ENCODE measurements at places on chromosomes 2 and 18.

DNA sequence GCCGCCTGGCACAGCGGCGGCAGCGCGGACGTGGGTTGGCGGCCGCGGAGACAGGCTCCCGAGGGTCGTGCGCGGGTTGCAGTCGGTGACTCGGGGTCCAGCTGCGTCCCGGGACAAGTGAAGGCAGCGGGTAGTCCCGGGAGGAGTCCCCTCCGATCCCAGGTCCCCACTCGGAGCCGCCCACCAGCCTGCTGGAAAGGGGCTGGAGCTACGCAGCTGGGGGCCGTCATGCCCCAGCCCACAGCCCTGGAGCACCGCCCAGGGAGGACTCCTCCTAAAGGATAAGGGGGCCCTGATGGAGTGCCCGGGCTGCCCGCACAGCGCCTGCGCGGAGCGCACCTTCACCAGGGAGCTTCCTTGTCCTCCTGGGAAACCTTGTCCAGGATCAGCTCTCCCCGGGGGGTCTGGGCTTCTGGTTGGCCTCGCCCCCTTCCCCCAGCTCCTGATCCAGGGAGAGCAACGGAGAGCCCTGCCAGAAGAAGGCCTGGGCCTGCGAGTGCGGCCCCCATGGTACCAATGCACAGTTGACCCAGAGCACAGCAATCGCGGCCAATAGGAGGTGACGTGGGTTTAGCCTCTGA, 25.9 kb upstream of the ALPP start:
- no peak for DNase-seq

DNA sequence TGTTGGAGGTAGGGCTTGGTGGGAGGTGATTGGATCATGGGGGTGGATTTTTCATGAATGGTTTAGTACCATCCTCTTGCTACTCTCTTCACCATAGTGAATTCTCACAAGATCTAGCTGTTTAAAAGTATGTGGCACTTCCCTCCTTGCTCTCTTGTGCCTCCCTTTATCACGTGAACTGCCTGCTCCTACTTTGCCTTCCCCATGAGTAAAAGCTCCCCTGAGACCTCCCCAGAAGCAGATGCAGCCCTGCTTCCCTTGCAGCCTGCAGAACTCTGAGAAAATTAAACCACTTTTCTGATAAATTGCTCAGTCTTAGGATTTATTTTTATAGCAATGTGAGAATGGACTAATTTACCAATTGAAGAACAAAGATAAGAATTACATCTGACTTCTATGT, 223.1 kb downstream of the RNF144A start:
- no peak for DNase-seq

DNA sequence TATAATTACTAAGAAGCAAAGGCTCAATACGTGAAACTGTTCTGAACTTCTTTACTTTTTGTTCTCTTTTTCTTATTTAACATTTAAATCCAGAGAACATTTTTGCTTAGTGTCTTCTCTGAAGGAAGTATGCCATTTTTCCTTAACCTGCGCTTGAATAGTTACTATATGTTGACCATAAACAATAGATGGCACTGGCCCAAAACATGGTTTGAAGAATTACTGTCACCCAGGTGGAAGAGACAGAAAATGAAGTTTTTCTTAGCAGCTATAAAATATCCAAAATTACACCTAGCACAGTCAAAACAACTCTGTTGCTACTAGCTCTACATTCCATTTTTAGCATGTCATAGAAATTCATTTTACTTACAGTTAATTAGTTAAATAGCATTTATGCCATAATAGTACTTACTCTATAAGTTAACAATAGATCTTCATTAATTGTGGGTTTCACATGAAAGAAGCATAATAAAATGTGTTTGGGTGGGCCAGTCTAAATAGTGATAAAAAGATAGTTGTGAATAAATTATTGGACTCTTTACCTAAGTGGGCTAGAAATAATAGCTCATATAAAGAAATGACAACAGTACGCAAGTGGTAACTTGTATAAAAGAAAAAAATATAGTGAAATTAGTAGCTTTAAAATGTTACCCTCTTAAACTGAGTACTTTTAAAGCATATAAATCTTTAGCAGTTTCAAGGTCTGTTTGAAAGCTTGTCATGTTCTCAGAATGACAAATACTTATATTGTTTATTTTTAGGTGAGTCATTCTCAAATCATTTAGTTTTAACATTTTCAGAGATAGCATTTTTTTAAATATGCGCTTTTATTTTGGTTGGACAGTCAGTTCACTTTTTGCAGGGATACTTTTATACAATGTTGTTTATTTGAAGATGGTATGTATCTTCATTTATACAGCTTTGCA, 3.7 kb downstream of the ETAA1 start:
- DNase-seq: no peak

DNA sequence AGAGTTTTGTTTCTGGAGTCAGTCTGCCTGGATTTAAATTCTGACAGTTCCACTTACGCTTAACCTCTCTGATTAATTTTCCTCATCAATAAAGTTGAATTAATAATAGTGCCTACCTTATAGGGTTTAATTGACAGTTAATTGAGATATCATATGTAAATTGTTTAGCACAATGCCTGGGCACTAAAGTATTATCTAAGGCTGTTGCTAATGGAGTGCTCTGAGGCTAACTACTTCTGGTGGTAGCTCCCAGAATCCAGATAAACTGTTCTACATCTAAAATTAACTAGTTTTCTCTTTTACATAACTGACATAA, 185.6 kb upstream of the STON1 start:
- DNase-seq: no peak

DNA sequence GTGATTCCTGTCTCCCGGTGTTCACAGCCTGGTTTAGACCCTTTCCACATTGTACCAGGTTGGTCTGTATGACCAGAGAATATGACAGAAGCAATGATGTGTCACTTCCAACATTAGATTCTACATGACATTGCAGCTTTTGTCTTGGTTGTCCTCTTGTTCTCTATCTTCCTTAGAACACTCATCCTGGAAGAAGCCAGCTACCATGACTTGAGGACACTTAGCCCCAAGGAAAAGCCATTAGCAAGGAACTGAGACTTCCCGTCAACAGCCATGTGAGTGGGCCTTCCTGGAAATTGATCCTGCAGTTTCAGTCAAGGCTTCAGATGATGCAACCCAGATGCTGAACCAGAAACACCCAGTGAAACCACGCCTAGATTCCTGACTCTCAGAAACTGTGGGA, 143.3 kb downstream of the MREG start:
- no peak for DNase-seq

GRCh38 chr2:128746356-128746755, 427.7 kb upstream of the HS6ST1 start:
- no peak for DNase-seq

GRCh38 chr2:74602586-74603281, 45.4 kb downstream of the M1AP start:
- DNase-seq: no peak

DNA sequence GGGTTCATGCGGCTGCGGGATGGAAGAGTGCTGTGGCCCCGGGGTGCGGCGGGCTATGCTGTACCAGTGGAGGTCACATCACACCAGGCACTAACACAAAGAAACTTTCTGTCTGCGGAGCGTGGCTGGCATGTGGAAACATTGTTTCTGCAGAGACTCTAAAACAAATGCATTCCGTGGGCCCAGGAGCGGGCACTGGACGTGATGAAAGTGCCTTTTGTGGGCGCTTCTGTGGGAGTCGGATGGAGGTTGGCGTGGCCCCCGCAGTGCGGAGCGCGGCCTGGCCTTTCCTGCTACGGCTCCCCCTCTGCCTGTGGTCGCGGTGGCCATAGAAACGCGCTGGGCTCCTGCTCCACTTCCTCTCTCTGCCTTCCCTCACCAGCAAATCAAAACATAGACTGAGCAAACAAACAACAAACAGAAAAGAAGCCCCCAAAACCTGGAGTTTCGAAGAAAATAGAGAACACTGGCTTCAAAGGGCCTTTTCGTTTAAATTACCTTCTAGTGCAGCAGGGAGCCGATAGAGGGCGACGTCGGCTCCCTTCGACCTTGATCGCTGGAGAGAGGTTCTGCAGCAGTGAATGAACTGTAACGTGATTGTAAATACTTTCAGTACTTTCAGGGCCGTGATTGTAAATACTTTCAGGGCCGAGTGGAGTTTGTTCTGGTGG, 51.4 kb downstream of the KIF5C start:
- peak; percentile 26 for DNase-seq

GRCh38 chr2:149213764-149214493, 116.5 kb upstream of the LYPD6 start:
- DNase-seq: no peak

GRCh38 chr2:241569831-241570281, 11.3 kb downstream of the BOK start:
- no peak for DNase-seq

GRCh38 chr2:68156419-68156818, 1.3 kb upstream of the PNO1 start:
- DNase-seq: no peak

GRCh38 chr18:6486764-6487426, 72.2 kb upstream of the L3MBTL4 start:
- no peak for DNase-seq

DNA sequence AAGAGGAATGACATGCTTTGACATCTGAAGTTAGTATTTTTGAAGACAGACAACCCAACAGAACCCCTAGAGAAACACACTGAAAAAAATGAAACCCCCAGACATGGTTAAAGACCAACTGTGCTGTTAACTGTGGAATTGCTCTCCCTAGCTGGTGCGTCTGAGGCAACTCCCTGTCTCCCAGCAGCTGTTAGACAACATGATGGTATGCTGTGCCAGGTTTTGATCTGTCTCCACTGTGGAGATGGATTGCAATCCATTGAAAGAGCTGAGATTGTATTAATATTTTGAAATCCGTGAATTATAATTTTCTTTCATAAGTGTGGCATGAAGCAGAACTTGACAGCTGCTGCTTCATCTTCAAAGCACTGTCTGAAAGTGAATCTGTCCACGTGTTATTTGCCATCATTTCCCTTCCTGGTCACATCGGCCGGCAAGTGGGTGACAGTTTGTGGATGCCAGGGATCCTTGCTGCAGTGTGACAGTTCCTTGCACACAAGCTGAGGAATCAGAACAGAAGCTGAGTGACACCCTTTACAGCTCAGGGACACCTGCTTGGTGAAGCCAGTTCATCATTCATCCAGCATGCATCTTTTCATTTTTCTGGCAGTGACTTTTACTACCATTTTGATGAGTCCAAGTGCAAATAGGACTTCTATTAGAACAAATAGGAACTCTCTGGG, 58.2 kb upstream of the ACSL3 start:
- DNase-seq: no peak

GRCh38 chr2:96236882-96237281, 28.3 kb upstream of the STARD7 start:
- DNase-seq: no peak

GRCh38 chr2:85318222-85319074, 9.3 kb downstream of the TGOLN2 start:
- no peak for DNase-seq

DNA sequence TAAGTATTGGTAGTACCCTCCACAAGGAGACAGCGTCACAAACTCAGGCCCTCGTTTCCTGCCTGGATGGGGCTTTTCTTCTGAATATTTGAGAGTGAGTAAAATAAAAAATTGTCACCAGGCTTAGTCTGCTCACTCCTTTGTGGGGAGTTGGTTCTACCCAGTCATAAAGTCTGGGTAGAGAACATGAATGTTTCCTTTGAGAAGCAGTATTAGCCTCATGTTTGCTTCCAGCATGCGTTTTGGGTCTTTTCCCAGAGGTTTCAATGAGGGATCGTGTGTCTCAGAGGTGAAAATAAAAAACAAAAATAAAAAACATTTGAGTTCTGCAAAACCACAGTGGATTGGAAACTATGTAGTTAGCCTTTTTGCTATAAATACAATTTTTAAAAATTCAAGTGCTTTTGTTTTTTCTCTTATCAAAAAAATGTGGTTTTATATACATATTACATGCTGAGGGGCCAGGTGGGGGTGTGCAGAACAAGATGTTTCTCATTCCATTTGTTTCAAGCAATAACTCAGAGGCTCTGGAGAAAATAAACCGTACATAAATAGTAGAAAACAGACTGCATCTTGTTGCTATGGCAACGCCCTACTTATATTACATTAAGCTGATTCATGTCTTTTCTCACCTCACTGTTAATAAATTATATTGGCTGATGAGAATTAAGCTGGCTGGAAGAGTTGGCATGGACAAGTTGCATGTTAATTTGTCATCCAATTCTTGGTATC, 225.4 kb upstream of the FBXO11 start:
- DNase-seq: no peak

GRCh38 chr2:133760376-133760775, 192.1 kb upstream of the NCKAP5 start:
- no peak for DNase-seq

- no peak for DNase-seq
Observed at GRCh38 chr18:49161627-49162026, 210.9 kb upstream of the SMAD7 start.

DNA sequence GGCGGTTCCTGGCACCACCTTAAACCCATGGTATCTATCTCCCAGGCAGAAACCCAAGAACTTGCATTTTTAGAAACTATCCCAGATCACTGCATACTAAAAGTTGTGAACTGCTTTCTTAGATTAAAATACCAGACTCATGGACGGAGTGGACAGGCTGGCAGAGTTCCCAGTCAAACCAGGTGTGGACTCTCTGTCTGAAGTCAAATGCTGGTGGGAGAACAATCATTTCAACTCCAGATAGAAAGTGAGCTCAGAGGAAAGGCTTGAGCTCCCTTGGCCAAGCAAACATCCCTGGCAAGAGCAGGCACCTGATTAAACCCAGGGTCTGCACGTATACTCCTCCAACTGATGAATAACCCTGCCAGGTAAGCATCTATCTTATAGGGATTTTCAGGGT, 19.5 kb downstream of the NXPH2 start:
- no peak for DNase-seq

DNA sequence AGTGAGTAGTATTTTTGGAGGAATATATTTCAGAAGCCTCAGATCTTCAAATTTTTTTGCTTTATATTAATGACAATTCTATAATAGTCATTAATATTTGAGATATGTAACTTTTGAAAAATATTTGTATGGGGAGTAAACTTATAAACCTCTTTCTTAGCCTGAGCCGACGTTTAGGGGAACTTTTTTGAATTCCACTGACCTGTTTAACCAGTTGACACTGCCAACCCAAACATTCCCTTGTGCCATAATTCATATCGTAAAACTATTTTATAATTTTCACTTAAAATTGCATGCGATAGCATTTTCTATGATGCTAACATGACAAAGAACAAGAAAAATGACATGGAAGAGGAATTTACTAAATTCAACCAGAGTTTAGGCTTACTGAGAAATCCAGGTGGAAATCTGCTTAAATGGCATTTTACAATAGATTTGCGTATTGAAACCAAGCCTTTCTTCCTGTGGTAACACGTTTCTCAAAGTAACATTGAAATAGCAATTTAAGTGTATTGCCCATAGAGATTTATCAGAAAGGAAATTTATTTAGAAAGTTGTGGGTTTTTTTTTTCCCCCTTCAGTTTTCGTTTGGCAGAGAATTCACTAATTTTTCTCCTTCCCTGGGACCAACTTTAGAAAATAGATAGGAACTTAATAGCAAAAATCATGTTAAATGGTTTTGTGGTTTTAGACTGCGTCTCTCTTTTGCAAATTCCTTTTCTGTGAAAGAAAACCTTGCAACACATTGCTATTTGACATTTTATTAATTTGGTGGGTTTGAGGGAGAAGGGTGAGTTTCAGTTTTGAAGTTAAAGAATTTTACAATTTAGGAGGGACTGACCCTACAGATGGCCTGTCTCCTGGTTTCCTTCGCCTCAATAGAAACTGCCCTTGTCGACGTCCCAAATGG, 77.4 kb downstream of the TANC1 start:
- no peak for DNase-seq
